ENCODE measurements at places on chromosomes 3 and 15.
A peak's percentile ranks its signal among the peaks of the same experiment; 100 is the strongest.

- DNase-seq: no peak
Measured at GRCh38 chr3:170205302-170205701, 16.9 kb upstream of the PRKCI start.

- no peak for DNase-seq
Measured at GRCh38 chr15:86063356-86064095, 16.1 kb upstream of the AGBL1 start.

GRCh38 chr3:8581806-8582445 lies 62.7 kb downstream of the SSUH2 start:
- no peak for DNase-seq

- no peak for DNase-seq
Measured at GRCh38 chr3:113245761-113246161, 34.4 kb downstream of the BOC start.

GRCh38 chr15:88484682-88485331 lies 17.3 kb downstream of the MRPS11 start:
- no peak for DNase-seq

- DNase-seq: no peak
Measured at GRCh38 chr3:66303491-66303901, 82.7 kb downstream of the SLC25A26 start.

GRCh38 chr15:31001702-31002101 lies 10.3 kb upstream of the MTMR10 start:
- no peak for DNase-seq

- DNase-seq: peak; percentile 52
Measured at GRCh38 chr15:52289629-52290081, 5.9 kb downstream of the MYO5C start.

- DNase-seq: no peak
Measured at GRCh38 chr3:23735062-23735461, 70.7 kb upstream of the UBE2E1 start.

DNA sequence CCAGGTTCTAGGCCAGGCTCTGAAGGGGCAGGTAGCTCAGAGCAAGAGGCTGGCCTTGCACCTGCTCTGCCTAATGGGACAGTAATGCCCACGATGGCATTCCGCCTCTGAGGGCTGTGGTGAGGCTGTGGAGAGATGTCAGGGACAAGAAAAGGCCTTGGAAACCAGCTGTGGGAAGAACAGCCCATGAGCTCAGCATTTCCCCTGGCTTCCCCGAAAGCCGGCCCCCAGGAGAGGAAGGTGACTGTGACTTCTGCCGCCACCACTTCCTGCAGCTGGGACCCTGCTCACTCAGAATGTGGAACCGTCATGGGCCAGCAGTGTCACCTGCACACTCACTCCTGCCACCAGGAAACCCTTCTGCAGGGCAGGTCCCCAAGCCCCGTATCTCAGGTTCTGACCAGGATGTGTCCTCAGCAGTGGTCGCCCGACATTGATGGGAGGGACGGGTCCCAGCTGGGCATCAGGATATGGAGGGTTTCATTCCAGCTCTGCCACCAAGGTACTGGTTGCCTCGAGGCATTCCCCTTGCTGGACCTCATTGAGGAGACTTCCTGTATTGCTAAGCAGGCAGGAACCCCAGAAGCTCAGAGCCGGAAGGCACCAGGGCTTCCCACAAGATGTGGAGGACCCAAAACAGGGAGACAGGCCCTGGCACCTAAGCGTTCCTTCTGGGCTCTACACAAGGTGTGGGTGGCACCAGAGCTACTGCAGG lies 30.7 kb downstream of the SEMA7A start:
- DNase-seq: no peak

- DNase-seq: no peak
Measured at GRCh38 chr3:20071175-20071574, 30.9 kb downstream of the KAT2B start.

DNA sequence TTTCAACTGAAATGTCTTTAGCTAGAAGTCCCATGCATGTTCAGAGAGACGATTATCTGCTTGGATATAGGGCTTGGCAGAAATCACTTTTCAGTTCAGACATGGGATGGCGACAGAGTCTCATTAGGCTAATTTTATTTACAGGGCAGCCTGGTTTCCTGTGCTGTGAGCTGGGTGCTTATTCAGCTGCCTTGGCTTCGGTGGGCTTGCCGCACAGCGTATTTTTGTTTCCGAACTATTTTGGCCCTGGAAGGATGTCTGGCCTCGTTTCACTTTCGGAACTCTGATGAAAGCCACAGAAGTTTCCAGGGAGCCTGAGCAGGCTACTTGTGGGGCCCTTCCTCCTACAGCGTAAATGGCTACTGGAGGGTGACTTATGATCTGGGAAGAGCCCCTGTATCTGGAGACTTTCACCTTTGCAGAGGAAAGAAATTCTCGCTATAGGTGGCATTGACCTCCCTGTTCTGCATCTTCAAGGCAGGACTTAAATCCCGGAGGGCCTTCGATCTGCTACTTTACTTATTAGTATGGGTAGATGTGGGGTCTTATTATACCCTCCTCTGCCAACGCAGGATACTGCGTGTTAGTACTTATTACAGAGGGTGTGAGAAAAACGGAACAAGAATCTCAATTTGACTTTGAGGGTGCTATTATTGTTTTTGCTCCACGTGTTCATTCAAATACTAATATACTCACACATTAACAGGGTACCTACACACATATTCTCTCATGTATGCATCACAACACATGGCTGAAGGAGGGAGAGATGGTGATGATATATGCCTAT lies 364.0 kb upstream of the RBMS3 start:
- DNase-seq: peak; percentile 86

DNA sequence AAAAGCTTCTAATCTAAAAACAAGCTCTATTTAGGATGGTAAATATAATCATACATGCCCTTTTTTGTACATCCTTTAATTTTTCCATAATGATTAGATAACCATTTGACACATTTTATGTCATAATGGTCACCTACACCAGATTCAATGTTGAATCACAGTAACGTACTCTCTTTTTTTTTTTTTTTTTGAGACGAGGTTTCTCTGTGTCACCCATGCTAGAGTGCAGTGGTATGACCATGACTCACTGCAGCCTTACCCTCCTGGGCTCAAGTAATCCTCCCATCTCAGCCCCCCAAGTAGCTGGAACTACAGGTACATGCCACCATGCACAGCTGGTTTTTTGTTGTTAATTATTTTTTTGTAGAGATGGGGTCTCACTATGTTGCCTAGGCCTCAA lies 49.2 kb downstream of the PROS1 start:
- no peak for DNase-seq

- peak; percentile 42 for DNase-seq
Measured at GRCh38 chr3:192916371-192917027, 1.2 kb downstream of the MB21D2 start.

- no peak for DNase-seq
Measured at GRCh38 chr3:86788371-86788770, 202.6 kb downstream of the VGLL3 start.

GRCh38 chr15:83436513-83437158 lies 10.5 kb upstream of the SH3GL3 start:
- no peak for DNase-seq

- DNase-seq: no peak
Measured at GRCh38 chr3:60972599-60972998, 278.7 kb downstream of the FHIT start.

- DNase-seq: no peak
Measured at GRCh38 chr3:177894081-177894728, 642.0 kb upstream of the KCNMB2 start.

DNA sequence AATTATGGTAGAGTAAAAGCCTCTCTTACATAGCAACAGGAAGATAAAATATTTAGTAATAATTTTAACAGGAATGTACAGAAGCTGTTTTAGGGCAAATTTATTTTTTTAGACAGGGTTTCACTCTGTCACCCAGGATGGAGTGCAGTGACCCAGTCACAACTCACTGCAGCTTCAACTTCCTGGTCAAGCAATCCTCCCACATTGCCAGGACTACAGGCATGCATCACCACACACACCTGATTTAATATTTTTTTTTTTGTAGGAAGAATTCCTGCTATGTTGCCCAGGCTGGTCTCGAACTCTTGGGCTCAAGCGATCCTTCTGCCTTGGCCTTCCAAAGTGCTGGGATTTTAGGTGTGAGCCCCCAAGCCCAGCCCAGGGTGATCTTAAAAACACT lies 61.1 kb downstream of the PCCB start:
- no peak for DNase-seq

DNA sequence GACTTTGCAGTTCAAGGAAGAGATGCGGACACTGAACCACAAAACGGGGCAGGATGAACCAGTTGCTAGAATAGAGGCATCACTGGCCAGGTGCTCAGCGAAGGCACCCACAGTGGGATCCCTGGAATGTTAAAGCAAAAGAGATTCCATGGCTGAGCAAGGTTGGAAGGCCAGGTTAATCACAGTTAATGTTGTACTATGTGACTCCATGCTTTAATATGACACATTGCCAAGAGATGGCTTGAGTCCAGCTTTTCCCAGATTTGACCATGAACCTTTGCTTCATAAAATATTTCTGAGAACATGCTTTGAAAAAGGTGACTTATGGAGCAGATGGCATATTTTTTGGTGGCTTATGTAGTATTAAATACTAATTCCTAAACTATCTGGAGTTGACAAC lies 76.2 kb upstream of the CMTM7 start:
- DNase-seq: no peak

DNA sequence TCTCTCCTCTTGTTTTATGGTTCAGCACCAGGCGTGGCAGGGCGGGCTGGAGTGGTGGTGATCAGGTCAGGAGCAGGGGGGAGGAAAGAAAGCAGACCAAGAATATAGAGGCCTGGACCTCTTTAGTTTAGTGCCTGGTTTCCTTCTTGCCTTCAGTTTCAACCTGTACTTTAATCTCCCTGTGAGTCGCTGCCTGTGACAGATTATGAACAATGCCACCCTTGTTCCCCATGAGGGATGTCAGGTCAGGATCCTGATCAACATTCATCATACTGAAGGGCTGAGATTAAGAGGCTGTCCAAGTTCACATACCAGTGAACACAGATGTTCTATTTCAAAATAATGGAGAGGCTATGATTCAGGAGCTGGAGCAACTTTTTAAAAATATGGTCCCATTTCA lies 11.4 kb downstream of the ENTPD3 start:
- DNase-seq: no peak

GRCh38 chr15:72289597-72290325 lies 17.4 kb upstream of the PARP6 start:
- DNase-seq: no peak

- no peak for DNase-seq
Measured at GRCh38 chr15:82122746-82123400, 77.1 kb upstream of the MEX3B start.

- DNase-seq: peak; percentile 7
Measured at GRCh38 chr15:77012868-77013267, 17.9 kb downstream of the PSTPIP1 start.

DNA sequence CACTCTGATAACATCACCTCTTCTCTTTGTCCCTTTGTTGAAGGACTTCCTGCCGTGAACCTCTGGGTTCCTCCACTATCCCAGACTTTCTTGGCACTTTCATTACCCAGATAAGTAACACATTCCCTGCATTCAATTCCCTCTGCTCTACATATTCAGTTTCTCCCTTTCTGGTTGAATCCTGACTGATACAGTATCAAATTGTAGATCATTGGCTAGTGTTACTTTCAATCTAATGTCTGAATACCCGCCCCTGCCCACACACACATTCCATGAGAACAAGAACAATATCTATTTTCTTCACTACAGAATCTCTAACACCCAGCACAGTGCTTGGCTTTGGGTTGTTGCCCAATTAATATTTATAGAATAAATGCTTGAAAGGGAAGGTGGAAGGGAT lies 163.5 kb downstream of the ABHD5 start:
- no peak for DNase-seq

GRCh38 chr3:159732172-159733111 lies 256.2 kb upstream of the IL12A start:
- DNase-seq: peak; percentile 34

GRCh38 chr3:55719006-55719405 lies 231.9 kb upstream of the WNT5A start:
- no peak for DNase-seq

DNA sequence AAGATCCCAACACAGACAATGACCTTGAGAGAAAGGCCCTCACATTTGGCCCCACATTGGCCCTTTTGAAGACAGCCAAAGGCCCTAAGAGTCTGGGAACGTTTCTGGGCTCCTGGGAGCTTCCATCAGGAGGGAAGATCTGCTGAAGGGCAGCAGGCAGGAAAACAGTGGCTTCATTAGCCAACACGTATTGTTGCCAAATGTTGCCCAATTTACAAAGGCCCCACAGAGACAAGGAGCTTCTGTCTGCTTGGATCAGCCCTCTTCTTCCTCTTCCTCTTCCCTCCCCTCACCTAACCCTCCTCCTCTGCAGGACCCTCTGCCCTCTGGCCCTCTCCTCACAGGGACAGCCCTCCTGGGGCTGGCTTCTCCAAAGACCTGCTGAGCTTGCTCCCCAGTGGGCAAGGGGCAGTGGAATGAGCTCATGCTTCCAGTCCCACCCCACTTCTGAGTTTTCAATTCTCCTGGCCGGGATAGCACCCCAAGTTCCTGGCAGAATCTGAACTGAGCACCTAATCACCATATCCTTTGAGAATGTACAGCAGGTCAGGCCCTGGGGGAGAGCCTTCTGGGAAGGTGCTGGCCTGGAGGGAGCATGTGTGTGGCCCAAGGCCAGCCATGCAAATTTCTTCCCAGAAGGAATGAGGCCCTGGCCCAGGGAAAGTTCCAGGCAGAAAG lies 5.1 kb upstream of the LTF start:
- DNase-seq: peak; percentile 8

- DNase-seq: no peak
Measured at GRCh38 chr15:24861014-24861690, 93.6 kb upstream of the SNRPN start.

- no peak for DNase-seq
Measured at GRCh38 chr3:53885239-53885638, 3.3 kb upstream of the ACTR8 start.

GRCh38 chr3:72262736-72263135 lies 477.8 kb upstream of the PROK2 start:
- no peak for DNase-seq

- no peak for DNase-seq
Measured at GRCh38 chr15:96524676-96525417, 194.3 kb downstream of the NR2F2 start.

GRCh38 chr15:90063770-90064247 lies 38.5 kb downstream of the IDH2 start:
- no peak for DNase-seq
